ENCODE measurements at places on chromosomes 1 and 21.

DNA sequence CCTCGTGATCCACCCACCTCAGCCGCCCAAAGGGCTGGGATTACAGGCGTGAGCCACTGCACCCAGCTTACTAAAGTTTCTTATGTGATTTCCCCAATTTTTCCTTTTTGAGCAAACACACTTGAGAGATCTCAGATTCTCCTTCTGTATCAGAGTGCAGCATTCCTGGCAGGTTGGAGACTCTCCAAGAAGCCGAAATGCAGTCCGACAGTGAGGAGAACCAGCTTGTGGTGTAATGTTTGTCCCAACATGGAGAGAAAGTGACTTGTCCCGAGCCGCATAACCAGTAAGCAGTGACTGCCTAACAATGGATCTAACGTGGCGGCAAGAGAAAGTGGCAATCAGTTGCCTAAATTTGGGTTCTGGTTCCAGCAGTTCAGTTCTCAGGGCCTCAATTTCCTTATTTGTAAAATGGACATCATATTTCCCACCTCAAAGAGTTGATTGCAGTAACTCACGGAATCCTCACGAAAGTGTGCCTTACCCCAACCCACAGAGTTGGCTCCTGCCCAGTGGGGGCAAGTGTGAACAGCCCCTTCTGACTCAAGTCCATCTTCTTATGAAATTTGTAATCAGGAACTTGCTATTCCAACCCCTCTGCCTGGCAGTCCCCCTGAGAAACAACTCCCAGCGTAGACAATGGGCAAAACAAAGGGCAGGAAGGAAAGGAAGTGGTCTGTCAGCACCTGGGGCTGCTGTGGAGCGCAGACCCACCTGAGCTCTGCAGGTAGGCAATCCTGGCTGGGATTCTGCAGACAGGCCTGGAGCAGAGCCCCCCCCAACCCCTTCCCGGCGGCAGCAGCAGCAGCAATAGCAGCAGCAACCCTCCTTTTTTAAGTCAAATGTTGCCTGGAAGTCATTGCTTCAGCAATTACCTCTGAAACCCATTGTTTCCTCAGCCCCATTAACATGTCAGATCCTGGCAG lies 223.6 kb upstream of the POU3F1 start:
- DNase-seq, result no peak

DNA sequence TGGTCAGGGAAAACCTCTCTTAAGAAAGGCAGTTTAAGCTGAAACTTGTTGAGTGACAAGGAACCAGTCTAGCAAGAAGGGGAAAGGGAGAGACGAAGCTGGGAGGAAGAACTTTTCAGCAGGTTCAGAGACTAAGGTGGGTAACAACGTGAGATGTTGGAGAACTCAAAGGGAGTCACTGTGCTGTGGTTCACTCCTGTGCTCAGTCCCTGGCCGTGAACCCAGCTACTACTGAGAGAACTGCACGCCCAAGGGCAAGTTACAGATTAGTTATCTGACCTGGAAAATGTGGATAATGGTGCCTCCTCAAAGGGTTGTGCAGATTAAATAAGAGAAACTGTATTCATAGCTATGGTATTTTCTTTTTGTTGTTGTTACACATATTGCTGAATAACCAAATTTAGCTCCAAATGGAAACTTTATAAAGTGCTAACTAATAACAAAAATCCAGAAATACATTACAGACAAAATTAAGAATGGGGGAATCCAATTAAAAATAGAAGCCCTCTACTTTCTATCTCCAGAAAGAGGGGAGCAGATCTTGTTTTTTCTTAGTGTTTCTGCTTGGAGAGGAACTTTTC lies 2.9 kb downstream of the ZBTB40 start:
- no peak for DNase-seq

DNA sequence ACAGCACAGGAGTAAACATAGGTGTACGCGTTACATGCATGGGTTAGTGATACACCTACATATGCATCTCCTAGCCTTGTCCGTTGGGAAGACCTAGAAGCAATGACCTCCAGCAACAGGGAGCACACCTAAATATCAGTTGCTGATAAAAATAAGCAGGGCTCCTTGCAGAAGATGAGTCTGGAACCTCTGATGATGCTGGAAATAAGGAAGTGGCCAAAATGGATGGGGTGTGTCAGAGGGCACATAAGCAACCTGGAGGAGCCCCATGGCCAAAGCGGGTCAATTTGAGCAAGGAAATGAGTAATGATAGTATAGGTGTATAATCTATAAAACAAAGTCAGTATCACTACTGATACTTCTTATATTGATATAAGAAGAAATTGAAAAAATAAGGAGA lies 13.7 kb downstream of the ADARB1 start:
- DNase-seq, result no peak

GRCh38 chr1:78475888-78476610 lies 14.7 kb upstream of the PTGFR start:
- DNase-seq, result peak; percentile 61

DNA sequence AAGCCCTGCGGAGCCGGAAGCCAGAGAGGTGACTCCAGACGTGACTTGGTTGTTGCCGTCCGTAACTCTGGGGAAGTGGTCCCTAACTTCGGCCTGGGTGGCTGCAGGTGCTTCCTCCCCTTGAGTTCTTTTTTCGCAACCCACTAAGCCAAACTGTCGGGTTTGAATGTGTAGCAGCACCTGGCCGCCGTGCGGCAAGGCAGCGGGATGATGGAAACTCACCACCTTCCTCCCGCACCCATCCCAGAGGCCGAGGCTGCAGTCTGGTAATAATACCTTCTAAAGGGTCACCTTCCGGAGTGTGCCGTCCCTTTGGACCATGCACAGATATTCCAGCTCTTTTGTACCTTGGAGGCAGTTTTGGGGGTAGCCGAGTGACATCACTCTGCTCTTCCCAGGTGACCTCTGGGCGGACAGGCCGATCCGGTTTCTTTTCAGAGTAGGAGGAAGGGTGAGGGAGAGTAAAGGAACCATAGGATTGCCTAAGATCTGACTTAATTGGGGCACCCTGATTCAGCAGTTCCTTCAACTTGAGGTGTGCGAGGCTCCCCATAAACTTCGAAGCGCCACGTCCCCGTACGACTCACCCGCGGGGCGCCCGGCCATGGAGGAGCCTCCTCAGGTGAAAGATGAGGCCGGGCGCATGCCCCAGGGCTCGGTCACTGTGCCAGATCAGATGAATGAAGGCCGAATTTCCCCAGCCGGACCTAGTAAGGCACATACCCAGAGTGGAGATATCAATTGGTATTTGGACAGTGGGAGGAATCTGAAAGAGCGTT lies 1.0 kb downstream of the KCNK1 start:
- no peak for DNase-seq

- DNase-seq, result no peak
These were observed 857.8 kb upstream of the B3GALT2 start for GRCh38 chr1:194043984-194044755.
